ENCODE measurements at places on chromosomes 3 and 15.

GRCh38 chr3:76010252-76010651, 224.9 kb upstream of the ZNF717 start:
- no peak for DNase-seq

DNA sequence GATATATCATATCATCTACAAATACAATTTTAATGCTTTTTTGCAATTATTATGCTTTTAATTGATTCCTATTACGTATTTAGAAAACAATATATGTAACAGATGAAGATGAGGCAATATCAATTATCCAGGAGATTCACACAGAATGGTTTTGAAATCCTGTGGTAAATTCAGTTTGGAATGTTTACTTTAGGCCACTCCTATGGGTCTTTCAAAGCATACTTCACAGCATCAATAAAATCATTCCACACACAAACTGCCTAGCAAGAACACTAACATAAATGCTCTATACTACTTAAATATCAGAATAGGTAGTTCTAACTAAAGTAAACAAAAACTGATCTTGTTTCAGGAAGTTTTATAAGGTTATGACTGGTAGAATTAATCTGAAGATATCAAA, 90.5 kb downstream of the FAM227B start:
- DNase-seq = no peak

GRCh38 chr3:102163818-102164154, 271.0 kb upstream of the ZPLD1 start:
- no peak for DNase-seq

DNA sequence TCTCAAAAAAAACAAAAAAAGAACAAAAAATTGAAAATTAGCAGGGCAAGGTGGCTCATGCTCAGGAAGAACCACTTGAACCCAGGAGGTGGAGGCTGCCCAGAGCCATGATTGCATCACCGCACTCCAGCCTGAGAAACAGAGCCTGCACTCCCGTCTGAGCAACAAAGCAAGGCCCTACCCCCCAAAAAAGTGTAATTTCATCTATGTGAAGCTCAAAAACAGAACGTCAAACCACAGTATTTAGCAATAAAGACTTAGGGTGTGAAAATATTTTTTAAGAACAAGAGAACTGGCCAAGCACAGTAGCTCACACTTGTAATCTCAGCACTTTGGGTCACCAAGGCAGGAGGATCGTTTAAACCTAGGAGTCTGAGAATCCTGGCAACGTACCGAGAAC, 38.2 kb downstream of the STAG1 start:
- no peak for DNase-seq

DNA sequence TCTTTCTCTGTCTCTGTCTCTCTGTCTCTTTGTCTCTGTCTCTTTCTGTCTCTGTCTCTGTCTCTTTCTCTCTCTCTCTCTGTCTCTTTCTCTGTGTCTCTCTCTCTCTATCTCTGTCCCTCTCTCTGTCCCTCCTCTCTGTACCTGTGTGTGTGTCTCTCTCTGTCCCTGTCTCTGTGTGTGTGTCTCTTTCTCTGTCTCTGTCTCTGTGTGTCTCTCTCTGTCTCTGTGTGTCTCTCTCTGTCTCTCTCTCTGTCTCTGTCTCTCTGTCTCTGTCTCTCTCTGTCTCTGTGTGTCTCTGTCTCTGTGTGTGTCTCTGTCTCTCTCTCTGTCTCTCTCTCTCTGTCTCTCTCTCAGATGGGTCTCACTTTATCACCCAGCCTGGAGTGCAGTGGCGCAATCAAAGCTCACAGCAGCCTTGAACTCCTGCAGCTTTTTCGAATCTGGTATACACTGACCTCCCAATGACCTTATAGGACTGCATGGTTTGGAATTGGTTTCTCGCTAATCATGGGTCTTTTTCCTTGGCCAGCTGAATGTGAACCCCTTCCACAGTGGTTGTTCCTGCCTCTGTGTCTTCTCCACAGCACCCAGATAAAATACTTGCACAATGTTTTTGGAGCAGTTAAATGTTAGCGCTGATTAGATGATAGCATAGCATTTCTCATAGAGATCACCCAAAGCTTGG, 102.6 kb upstream of the KLHL25 start:
- DNase-seq = no peak

GRCh38 chr15:46442901-46443590, 808.2 kb downstream of the SQOR start:
- DNase-seq = no peak

DNA sequence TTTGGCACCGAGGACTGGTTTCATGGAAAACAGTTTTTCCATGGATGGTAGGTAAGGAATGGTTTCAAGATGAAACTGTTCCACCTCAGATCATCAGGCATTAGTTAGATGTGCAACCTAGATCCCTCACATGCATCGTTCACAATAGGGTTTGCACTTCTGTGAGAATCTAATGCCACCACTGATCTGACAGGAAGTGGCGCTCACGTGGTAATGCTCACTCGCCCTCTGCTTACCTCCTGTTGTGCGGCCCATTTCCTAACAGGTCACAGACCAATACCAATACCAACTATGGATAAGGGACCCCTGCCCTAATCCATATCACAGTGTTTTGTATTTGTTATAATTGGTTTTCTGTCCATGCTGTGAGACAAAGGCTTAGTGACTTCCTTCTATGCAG, 58.9 kb downstream of the SLMAP start:
- peak; percentile 29 for DNase-seq

DNA sequence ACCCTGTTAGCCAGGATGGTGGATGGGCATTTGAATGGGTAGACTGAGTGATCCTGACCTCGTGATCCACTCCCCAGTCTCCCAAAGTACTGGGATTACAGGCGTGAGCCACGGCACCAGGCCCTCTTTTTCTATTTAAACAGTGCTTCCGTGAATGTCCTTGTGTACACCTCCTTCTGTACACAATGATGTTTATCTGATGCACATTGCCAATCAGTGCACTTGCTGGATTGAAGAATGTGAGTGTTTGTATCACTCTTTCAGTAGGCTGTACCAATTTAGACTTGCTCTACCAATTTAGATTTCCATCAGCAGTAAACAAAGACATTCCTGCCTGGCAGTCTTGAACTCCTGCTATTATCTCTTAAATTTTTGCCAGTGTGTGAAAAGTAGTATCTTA, 8.9 kb upstream of the ZNF619 start:
- DNase-seq = no peak

DNA sequence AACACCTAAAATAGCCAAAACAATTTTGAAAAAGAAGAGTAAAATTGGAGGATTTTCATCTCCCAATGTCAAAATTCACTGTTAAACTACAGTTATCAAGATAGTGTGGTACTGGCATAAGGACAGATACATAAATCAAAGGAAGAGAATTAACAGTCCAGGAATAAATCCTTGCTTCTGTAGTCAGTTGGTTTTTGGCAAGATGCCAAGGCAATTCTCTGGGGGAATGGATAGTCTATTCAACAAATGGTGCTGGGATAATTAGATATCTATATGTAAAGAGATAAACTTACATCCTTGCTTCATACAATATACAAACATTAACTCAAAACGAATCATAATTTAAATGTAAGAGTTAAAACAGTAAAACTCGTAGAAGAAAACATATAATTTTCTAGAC, 57.9 kb upstream of the SELENOK start:
- DNase-seq = no peak

- DNase-seq = no peak
Measured at GRCh38 chr15:36066757-36067156, 512.7 kb upstream of the CDIN1 start.

DNA sequence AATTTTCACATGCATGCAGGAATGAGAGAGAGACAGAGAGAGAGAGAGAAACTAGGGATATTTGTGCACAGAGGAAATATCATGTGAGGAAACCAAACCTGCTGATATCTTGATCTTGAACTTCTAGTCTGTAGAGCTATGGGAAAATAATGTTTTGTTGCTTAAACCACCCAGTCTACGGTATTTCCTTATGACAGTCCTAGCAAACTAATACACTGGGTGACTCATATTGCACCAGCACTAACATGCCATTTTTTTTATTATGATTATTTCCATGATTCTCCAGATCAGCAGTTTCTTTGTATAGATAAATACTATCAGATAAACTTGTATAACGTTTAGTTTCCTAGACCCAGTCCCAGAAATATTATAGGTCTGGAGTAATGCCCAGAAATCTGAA, 1259.0 kb downstream of the ZPLD1 start:
- no peak for DNase-seq

- no peak for DNase-seq
Measured at GRCh38 chr15:57677204-57677603, 29.3 kb upstream of the POLR2M start.

GRCh38 chr15:77187751-77188464, 117.0 kb upstream of the TSPAN3 start:
- DNase-seq = peak; percentile 27

DNA sequence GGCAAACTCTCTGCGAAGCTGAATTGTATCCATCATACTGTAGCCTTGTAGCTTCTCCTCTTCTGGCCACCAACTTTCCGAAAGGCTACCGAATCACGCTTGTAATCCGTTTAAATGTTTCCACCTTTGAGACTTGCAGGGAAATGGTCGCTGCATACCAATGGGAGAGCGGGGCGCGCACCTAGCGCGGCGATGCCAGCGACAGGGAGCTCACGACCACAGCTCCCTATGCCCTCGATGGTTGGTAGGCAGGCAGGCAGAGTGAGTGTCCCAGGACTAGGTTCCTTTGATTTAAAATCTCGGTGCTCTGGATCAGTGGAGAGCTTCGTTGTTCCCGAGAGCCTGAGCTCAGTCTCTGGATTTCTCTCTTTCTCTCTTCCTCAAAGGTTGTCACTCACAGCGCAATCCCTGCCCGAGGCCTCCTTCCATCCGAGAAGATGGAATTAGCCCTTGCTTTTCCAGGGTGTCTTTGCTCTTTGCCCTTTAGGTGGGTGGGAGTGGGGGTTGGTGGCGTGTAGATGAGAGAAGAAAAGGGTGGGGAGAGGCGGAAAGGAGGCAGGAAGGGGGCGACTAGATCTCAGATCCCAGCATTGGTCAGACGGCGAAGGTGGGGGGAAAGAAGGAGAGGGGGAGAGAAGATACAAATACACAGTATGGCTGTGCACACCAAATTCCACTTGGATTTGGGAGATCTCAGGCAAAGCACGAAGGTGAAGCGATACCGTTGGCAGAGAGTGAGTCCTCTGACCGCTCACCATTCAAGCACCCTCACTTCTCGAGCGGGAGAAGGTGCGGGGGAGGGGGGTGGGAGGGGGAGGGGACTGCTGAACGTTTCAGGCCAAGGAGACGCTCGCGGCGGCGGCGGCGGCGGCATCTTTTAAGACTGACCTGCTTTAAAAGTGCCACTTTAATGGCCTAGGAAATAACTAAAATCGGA, at the start of gene SLITRK3:
TSS of gene SLITRK3 (minus strand) at position 745 of the 937 bp plus-strand sequence. CDS start 5,554 bp downstream, outside the sequence.
- no peak for DNase-seq

DNA sequence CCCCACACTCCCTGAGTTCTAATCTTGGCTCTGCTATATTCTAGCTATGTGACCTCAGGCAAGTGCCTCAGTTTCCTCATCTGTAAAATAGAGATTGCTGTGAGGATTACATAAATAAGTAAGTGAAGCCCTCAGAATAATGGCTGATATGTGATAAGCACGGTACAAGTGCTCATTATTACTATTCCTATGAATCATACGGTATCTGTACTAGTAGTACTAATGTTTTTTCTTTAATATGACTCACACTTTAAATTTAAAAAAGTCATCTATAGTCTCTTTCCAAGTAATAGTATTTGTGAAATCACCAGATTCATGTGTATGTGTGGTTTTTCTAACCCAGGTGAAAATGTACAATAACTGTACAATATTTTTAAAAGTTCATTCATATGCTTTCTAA, 58.7 kb downstream of the CLDN11 start:
- DNase-seq = no peak

GRCh38 chr3:168284728-168285127, 189.0 kb upstream of the GOLIM4 start:
- DNase-seq = no peak

DNA sequence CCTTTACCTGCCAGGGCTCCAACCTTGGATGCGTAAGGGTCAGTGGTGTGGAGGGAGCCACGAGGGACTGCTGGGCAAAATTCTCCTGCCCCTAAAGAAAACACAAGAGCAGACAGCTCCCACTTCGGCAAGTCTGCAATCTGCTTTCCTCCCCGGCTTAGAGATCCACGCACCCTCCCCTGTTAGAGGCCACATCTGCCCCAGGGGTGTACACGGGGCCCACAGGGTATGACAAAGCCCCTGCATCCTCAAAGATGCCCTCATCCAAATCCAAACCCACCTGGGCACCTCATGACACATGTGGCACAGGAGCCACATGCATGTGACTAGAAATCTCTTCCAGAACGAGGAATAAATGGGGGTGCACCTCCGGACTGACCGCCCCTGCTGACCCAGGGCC, 25.5 kb downstream of the ZXDC start:
- no peak for DNase-seq

- DNase-seq = no peak
Measured at GRCh38 chr3:111369958-111370357, 172.0 kb upstream of the CD96 start.

DNA sequence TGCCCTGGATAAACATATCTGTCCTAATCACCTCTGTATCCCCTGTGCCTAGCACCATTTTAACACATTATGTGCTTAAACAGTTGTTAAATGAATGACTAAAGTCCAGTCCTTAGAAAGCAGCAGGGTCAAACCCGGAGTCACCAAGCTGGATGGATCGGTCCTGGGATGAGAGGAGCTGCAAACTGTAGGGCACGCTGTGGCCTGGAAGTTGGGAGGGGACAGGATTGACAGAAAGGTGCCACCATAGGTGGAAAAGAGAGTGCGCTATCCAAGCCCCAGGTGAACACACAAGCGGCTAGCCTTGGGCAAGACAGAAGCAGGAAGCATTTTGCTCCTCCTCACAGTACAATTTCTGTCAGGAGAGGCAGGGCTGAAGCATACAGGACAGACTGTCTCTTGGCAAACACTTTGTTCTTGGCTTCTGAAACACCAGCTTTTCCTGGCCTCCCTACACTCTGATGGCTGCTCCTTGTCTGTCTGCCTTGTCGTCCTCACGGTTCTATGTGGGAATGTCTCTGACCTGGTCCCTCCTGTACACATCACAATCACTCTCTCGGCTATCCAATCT, 48.4 kb upstream of the KY start:
- DNase-seq = no peak

DNA sequence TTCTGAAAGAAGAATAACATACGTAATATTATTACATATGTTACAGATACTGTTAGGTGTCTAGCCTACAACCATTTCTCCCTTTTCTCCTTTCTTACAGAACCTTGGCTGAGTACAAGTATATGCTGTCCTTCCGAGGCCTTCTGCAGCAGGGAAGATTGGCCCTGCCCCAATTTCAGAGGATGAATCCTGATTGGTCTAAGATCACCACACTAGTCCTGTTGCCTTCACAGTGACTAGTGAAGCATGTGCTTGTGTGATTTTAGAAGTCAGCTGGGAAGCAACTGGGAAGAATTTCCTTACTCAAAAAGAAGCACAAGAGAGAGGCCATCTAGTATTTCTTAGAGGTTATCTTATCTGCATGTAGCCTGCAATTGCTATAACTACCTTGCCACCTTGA, 30.6 kb upstream of the MECOM start:
- DNase-seq = no peak
